Right renal cortex interstitium (tissue), 3 donors: ENCODE measurements at places on chromosomes 5 and 9. TPM values are rescaled to one million over a fixed set of nuclear protein-coding genes. Genes with fewer than 3 reads are reported as not detected.

PCDHB3 gene
- polyA plus RNA-seq: 4.0 TPM

DNA sequence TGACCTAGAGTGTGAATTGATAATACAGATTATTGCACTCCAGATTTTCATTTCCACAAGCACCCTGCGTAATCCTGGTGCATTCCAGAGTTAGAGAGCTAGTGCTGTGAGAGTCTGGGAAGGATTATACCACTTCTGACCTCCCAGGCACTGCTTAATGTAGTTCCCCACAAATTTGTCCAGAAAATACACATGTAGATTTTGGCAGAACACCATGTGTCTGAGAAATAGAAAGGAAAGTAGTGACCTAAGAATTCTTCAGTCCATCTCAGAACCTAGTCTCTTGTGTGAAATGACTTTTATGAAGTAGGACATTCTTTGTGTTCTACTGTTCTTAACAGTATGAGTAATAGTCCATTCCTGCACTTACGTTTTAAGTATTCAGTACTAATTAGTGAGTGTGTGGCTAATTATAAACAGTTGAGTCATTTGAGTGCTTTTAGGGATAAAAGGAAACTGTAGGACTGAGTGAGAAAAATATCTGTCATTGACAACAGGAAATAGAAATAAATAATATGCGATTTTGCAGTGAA is 27.8 kb upstream of the PTPDC1 start:
- no peak for DNase-seq

GALNT12 gene
- 8.6 TPM for polyA plus RNA-seq

GRCh38 chr9:131728546-131728910 is 11.3 kb downstream of the RAPGEF1 start:
- no peak for DNase-seq

GRCh38 chr5:123855609-123856008 is 343.6 kb downstream of the CSNK1G3 start:
- no peak for DNase-seq
